ENCODE measurements at places on chromosomes 12 and 14.

DNA sequence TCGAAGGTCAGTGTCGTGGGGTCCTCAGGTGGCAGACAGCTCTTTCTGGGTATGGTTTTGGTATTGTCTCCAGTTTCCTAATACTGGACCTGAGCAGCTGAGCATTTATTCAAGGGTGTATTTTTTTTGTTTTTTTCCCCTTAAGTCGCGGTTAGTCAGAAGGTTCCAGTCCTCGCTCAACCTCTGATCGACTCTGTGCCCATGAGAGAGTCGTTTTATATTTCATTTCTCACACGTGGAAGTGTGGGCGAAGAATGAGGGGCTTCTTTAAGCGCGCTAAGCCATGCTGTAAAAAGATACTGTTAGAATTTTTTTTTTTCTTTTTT is 499 bp downstream of the MIPOL1 start:
- DNase-seq: no peak

DNA sequence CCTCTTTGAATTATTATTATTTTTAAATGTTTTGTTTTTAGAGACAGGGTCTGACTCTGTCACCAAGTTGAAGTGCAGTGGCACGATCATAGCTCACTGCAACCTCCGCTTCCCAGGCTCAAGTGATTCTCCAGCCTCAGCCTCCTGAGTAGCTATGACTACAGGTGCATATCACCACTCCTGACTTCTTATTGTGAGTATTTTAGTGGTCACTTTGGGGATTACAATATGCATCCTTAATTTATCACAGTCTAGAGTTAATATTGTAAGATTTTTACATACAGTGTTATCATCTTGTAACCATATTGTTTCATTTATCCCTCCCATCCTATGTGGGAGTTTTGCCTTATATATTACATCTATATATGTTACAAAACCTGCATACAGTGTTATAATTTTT is 13.4 kb downstream of the FGF23 start:
- DNase-seq: no peak

GRCh38 chr14:85336817-85337216 is 193.1 kb upstream of the FLRT2 start:
- DNase-seq: no peak

DNA sequence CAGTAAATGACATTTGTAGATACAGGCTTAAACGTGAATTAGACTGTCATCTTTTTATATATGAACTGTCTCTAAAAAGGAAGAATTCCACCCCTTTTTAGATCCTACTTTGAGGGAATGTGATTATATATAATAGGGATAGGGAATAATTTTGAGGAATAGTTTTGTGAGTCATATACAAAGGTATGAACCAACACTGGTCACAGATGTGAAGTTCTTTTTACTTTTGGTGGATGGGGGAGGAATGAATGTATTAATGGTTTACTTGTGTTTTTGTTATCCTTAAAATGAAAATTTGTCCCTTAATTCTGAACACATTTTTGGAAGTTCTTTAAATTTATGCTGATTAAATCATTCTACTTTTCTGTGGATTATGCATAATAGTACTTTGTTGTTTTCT is 30.4 kb downstream of the FRS2 start:
- DNase-seq: no peak

- DNase-seq: no peak
These were observed 56.1 kb downstream of the LMNTD1 start for GRCh38 chr12:25497021-25497420.

GRCh38 chr14:78254911-78255461 is 84.8 kb downstream of the NRXN3 start:
- DNase-seq: no peak

DNA sequence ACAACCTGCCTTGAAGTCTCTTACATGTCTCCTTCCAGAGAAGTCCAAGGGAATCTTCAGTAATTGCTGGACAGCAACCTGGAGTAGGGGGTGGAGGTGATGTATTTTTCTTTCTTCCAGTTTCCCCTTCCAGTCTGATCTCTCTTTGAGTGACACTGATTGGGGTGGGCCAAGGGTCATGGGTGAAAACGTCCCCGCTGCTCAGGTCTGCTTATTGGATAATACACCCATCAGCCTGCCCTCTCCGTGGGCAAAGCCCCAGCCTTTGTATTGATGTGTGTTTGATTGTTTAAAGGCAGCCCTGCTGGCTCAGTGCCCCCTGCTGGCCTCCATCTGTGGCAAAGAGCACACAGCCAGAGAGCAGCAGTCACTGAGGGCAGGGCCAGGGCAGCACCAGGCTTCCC is 35.7 kb upstream of the ATP2A2 start:
- DNase-seq: peak; percentile 76

DNA sequence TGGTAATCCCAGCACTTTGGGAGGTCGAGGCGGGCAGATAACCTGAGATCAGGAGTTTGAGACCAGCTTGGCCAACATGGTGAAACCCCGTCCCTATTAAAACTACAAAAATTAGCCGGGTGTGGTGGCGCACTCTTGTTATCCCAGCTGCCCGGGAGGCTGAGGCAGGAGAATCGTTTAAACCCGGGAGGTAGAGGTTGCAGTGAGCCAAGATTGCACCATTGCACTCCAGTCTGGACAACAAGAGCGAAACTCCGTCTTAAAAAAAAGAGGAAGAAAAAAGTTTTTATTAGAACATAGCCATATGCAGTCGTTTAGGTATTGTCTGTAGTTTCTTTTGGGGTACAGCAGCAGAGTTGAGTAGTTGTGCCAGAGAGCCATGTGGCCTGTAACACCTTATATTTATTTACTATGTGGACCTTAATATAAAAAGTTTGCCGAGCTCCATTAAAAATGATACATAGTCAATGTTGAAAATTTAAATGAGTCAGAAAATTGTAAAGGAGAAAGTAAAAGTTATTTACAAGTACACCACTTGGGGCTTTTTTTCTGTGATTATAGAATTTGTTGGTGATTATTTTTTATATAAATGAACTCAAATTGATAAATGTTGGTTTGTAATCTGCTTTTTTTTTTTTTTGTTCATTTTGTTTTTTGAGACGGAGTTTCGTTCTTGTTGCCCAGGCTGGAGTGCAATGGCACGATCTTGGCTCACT is 2.2 kb downstream of the ADIPOR2 start:
- no peak for DNase-seq
